Activated CD4-positive, alpha-beta memory T cell treated with anti-CD3 and anti-CD28 coated beads for 36 hours (primary cell): ENCODE measurements at places on chromosomes 16 and 17. TPM values are rescaled to one million over a fixed set of nuclear protein-coding genes. Genes with fewer than 3 reads are reported as not detected.

LPO gene
- total RNA-seq = not detected

TERB1 gene
- total RNA-seq = not detected

CAPN15 gene
- total RNA-seq = 76.2 TPM

LDHD gene
- total RNA-seq = 0.75 TPM

PLXDC1 gene
- total RNA-seq = 2.2 TPM

PRR11 gene
- total RNA-seq = 70.2 TPM

ZP2 gene
- not detected for total RNA-seq

KRTAP2-2 gene
- total RNA-seq = not detected

RGS11 gene
- 0.14 TPM for total RNA-seq

COTL1 gene
- total RNA-seq = 358 TPM

NPTX1 gene
- 1.4 TPM for total RNA-seq

ABCA10 gene
- 0.22 TPM for total RNA-seq

ABCC11 gene
- 0.15 TPM for total RNA-seq

GUCY2D gene
- total RNA-seq = not detected

KRTAP2-3 gene
- not detected for total RNA-seq

TEKT5 gene
- not detected for total RNA-seq

MMP15 gene
- total RNA-seq = 0.71 TPM

CSH2 gene
- total RNA-seq = not detected

EPOP gene
- 38.0 TPM for total RNA-seq

MEIOB gene
- not detected for total RNA-seq

FOXN1 gene
- not detected for total RNA-seq

SLFN12 gene
- 10.0 TPM for total RNA-seq

ARHGAP44 gene
- total RNA-seq = not detected

KRTAP4-5 gene
- total RNA-seq = not detected

COX6A2 gene
- total RNA-seq = not detected

SNAI3 gene
- total RNA-seq = 5.8 TPM

MYH1 gene
- total RNA-seq = not detected

CDYL2 gene
- total RNA-seq = 29.4 TPM

KRT16 gene
- not detected for total RNA-seq

KRTAP17-1 gene
- not detected for total RNA-seq

LITAFD gene
- not detected for total RNA-seq

PRDM7 gene
- not detected for total RNA-seq

ANTKMT gene
- total RNA-seq = 31.2 TPM

MFAP4 gene
- not detected for total RNA-seq

KRT13 gene
- not detected for total RNA-seq
